ENCODE measurements at places on chromosomes 2 and 18. TPM values are rescaled to one million over a fixed set of nuclear protein-coding genes. Genes with fewer than 3 reads are reported as not detected.

Gene SGO2
- 12.3 TPM for total RNA-seq

Gene COL4A3
- total RNA-seq = 1.3 TPM

Gene SULT6B1
- total RNA-seq = not detected

Gene TNFRSF11A
- 7.8 TPM for total RNA-seq

Gene ITGAV
- total RNA-seq = 88.2 TPM

Gene ZNF804A
- not detected for total RNA-seq

Gene CTLA4
- not detected for total RNA-seq

Gene C2orf68
- total RNA-seq = 19.3 TPM

Gene LRRC30
- total RNA-seq = not detected

Gene TMEFF2
- 0.40 TPM for total RNA-seq

Gene CROCC2
- not detected for total RNA-seq

Gene CNPPD1
- total RNA-seq = 46.4 TPM

Gene DNER
- 10.4 TPM for total RNA-seq

Gene LPIN1
- total RNA-seq = 10.4 TPM

Gene GALNT3
- not detected for total RNA-seq

Gene DSEL
- total RNA-seq = 0.43 TPM

Gene KIF5C
- total RNA-seq = 0.46 TPM

Gene BCL11A
- total RNA-seq = 0.17 TPM

Gene TEKT4
- not detected for total RNA-seq

Gene GPR75
- total RNA-seq = 2.3 TPM

Gene IL1F10
- total RNA-seq = not detected

Gene TTC31
- total RNA-seq = 14.4 TPM

Gene DNAH7
- 0.82 TPM for total RNA-seq

Gene ABCB6
- 21.9 TPM for total RNA-seq

Gene AP1S3
- 28.6 TPM for total RNA-seq

Gene EN1
- total RNA-seq = 0.84 TPM

Gene AUP1
- 248 TPM for total RNA-seq

Gene DES
- total RNA-seq = 0.29 TPM

Gene HAAO
- total RNA-seq = not detected

Gene BUB1
- 49.0 TPM for total RNA-seq

Gene ALK
- total RNA-seq = not detected

Gene IL1R2
- 1.5 TPM for total RNA-seq

All from A549 treated with Hydrocortisone at 1 μM for 4 hours (cell line).